ENCODE measurements at places on chromosomes 2 and 18.

DNA sequence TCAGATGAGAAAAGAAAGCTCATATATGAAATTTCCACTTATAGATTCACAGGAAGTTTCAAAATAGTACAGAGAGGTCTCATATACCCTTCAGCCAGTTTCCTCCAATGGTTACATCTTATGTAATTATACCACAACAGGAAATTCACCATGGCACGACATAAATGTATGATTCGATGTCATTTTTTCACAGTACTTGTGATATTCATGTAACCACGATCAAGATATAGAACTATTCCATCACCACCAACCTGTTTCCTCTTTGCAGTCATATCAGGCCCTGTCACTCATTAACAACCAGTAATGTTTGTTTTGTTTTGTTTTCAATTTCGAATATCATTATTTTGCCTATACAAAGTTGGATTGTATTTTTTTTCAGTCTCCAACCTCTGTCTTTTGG is 314.3 kb upstream of the POU3F3 start:
- DNase-seq = no peak

GRCh38 chr2:64234785-64235184 is 90.6 kb upstream of the PELI1 start:
- no peak for DNase-seq

DNA sequence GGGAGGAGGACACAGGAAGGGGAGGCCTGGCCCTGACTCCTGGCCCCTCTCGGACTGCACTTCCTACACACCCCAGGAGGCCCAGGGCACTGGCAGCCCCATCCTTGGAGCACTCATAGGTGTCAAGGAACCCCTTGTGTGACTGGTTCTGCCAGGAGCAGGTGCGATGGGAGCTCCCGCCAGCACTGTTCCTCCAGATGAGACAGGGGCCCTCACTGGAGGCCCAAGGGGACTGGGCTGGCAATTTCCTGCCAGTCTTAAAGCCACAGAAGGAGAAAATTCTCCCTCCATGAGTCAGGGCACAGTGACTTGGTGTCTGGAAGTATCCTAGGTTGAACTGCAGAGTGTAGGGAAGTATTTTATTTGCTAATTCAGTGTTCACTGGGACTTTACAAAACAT is 42.8 kb upstream of the MAL start:
- DNase-seq = no peak

- no peak for DNase-seq
Measured at GRCh38 chr2:190846746-190847145, 33.9 kb upstream of the GLS start.

GRCh38 chr2:129482626-129483025 is 496.8 kb upstream of the RAB6C start:
- DNase-seq = no peak

DNA sequence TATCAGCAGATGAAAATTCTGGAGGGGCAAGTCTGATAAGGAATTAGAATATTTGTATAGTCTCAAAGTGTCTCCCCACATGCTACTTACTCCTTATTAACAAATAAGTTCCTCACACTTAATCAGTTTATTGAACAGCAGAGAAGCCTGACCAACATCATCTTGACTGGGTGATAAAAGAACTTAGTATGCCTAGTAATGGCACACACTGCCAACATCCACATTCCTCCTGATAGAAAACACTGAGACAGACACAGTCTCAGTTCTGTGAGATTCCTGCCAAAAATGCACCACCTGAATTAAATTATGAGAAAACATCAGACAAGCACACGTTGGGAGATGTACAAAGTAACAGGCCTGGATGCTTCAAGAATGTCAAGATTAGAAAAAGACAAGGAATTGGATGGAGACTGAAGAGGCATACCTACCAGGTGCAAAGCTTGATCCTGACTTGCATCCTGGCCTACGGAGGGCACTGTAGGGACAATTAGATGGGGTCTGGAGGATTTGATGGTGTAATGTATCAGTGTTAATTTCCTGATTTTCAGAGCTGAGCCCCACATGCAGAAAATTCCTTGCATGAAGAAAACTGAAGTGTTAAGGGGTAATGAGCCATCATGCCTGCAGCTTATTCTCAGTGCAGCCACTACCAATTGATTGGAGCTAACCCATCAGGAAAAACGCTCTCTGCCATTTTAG is 200.4 kb upstream of the SH3BP4 start:
- no peak for DNase-seq

DNA sequence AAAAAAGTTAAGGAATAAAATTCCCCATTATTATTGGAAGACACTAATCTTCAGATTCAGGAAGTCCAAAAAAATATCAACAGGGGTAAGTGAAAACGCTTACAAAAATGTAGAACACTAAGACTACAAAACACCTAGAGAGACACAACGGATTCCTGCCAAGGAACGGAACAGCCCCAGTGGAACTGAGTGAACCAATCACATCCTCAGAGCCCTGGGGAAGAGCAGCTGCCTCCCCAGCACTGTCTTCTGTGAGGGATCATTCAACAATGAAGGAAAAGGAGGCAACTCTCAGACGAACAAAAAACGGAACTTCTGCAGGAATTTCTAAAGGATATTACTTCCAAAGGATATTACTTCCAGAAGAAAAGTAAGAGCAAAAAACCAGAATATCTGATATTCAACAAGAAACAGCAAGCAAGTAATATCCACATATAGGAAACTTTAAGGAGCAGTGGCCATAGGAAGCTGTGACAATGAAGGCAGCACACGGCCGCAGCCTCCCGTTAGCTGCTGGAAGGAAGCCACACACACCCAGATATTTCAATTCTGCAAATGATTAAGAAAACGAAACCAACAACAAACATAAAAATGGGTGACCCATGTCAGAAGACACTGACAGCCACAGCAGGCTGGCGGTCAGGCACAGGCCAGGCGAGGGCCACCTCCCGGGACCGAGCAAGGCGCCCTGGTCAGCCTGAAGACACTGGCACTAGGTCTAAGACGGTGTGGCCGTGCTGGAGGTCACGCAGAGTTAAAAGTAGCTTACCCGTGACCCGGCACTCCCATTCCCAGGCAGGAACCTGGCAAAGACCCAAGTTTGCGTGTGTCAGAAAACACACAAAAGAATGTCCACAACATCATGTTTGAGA is 81.8 kb downstream of the HDAC4 start:
- DNase-seq = peak; percentile 18

DNA sequence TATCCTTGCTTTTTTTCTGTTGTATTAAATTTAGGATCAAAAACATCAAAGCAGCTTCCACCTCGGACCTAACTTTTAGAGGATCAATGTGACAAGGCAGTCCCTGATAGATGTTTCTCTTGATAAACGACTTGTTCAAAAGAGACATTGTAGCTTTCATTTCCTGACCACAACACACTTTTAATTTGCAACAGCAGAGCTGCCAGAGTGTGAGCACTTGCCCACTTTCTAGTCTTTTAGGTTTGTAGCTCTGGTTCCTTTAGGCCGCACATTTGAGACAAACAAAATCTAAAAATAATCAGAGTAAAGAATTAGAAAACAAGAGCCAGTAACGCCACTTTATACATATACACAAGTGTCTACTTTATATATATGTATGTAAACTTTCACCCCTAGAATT is 3.1 kb downstream of the FIGN start:
- no peak for DNase-seq

GRCh38 chr18:34901299-34901698 is 139.9 kb upstream of the MAPRE2 start:
- no peak for DNase-seq

GRCh38 chr2:25912851-25913695 is 34.8 kb upstream of the ASXL2 start:
- no peak for DNase-seq

DNA sequence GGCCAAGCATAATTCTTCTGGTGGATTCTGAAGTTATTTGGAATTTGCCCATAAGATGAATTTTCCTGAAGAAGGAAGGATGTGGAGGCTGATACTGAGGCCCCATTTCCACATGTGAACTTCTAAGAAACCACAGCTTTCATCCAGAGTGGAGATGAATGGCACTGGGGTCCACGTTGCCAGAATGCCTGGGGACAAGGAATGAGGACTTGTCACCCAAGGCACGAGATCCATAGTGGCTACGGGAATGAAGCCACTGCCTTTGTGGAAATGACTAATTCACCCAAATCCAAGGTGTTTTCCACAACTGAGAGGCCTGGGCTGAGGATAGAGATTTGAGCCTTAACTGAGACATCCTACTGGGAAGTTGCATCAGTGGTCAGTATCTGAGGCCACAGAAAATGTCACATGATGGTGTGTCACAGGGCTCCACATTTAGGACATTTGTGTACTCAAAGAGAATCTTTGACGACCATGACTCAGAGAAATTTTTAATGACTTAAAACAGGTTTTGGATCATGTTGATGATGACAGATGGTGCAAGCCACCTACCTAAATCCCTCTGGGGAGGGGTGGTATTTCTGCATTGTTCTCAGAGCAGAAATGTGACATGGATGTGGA is 286.1 kb downstream of the SOX11 start:
- DNase-seq = no peak
